GM23248 (cell line): ENCODE measurements at places on chromosomes 2 and 18.

DNA sequence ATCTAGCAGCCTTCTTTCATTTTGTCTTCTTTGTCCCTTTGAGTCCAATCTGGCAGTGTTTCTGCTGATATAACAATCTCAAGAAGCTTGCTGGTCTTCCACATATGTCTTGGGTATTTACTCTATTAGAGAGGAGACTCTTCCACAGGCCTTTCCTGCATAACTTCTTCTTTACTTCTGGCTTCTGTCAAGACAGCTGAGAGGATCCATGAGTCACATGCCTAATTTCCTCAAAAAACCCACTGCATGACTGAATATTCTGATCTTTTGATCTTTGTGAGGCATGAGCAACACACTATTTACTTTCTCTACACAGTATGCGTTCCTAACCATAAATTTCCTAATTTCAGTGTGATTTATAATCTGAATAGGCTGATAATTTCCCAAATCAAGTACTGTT is 5.1 kb upstream of the DCC start:
- peak; percentile 61 for DNase-seq

- no peak for DNase-seq
These were observed 28.3 kb downstream of the MYO3B start for GRCh38 chr2:170206246-170206645.

GRCh38 chr18:47709556-47709955 is 220.9 kb downstream of the SMAD2 start:
- no peak for DNase-seq

GRCh38 chr2:165462443-165462842 is 7.1 kb upstream of the CSRNP3 start:
- no peak for DNase-seq

- DNase-seq = no peak
These were observed 295.1 kb upstream of the TNP1 start for GRCh38 chr2:217154923-217155322.

DNA sequence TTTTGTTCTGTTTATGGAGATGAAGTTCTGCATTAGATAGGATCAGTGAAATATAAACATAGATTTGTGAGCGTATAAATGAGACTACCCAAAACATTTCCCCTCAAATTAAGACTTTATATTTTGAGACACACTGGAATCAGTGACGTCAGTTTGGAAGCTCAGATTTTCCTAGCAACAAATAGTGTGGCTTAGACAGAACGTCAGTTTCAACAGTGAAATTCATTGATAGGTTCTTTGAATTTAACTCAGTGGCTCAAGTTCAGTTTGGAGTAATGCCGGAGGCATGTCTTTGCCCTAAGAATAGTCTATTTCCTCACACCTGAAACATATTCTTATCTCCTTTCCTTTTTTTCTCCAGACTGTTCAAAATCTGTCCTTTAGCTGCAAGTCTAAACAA is 113.6 kb upstream of the ARHGAP15 start:
- DNase-seq = no peak

DNA sequence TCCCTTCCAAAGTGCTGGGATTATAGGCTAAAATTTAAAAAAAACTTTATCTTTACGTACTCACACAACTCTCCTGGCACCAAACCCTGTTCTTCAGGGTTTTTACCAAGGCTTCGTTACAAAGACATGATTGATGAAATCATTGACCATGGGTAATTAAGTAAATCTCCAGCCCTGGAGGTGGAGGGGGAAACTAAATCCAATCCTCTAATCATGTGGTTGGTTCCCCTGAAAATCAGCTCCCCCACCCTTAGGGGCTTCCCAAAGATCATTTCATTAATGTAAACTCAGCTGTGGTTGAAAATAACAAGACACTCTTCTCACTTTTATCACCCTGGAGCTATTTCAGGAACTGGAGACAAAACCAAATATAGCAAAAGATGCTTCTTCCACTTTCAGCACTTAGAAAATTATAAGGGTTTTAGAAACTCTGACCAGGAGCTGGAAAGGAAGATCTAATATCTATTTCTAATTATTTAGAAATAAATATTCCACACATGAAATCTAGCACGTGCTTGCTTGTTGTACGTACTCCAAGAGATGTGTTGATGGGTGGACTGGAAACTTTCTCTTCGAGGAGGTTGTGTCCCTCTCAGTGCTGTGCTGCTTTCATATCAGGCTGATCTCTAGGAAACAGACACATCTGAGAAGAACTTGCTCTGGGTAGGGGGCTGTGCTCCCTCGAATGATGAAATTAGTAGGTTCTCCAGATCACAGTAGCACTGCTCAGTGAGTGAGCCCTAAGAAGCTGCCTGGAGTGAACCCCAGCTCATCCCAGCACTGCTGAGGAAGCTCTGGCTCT is 67.2 kb downstream of the SMAD4 start:
- DNase-seq = no peak

DNA sequence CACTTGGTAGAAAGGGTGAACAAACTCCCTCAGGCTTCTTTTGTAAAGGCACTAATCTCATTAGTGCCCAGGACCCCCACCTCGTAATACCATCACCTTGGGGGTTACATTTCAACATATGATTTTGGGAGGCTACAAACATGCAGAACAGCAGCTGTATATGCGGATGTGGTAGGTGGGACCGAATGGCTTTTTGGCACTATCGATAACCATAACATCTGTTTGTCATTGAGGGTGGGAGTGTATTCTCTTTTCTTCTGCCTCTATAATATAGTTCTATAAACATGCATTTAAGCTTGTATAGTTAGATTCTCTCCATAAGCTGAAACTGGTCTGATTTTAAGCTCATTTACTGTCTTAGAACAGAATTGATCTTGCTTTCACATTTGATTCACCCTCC is 239.1 kb upstream of the BOD1L2 start:
- no peak for DNase-seq

DNA sequence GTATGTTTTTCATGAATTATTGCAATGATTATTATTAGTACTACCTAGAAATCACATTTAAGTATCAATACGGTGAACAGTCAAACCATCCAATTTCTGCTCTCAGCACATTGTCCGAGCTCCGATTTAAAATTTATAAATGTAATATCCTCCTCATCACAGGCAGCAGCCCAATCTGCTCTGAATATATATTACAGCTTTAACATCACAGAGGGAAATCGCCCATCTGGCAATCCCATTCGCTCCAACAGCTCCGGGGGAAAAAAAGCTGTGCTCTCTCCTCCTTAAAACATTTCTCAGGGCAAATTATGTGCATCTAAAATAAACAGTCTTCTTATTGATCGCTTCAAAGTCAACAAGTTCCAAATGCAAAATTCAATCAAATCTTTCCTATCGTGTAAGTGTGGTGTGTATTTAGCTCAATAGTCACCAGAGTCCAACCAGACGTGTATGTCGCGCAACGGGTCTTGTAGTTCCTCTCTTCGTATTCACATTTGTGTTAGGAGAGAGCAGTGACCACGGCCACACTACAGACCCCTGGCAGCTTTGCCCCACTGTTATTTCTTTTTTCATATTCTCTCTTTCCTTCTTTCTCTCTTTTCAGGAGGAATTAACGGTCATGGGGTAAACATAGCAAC is 2.4 kb downstream of the FIGN start:
- peak; percentile 67 for DNase-seq

GRCh38 chr18:51323961-51324360 is 126.5 kb upstream of the MEX3C start:
- DNase-seq = no peak

- DNase-seq = peak; percentile 72
These were observed 5.2 kb upstream of the GPD2 start for GRCh38 chr2:156430980-156431358.

DNA sequence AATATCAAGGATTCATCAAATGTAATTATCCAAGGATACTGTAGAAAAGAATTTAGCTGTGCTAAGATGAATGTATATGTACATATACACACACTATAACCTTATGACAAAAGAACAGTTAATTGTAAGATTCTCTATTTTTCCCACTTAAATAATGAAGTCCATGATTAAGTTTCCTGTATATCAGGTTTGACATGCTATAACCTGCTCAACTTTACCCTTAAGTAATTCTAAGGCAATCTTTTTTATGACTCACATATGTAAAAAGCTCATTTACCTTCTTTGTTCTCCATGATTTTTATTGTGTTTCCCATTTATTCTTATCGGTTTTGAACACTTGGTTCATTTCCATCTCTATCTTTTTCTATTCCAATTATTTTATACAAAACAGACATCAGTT is 1213.1 kb upstream of the SLC39A10 start:
- no peak for DNase-seq

DNA sequence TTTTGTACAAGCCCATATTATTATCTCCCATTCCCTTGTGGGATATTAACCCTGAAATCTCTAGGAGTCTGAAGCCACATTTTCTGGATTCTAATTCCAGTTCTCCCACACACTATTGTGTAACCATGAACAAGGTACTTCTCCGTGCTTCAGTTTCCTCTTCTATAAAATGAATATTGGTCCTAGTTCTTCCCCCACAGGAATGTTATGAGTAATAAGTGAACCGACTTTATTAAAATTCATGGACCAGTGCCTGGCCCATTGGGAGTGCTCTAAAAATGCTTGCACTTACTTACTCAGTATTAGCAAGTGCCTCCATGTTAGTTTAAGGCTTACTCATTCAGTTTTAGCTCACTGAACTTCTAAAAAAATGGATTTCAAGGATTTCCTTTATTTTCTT is 1.4 kb upstream of the ACMSD start:
- DNase-seq = peak; percentile 88

DNA sequence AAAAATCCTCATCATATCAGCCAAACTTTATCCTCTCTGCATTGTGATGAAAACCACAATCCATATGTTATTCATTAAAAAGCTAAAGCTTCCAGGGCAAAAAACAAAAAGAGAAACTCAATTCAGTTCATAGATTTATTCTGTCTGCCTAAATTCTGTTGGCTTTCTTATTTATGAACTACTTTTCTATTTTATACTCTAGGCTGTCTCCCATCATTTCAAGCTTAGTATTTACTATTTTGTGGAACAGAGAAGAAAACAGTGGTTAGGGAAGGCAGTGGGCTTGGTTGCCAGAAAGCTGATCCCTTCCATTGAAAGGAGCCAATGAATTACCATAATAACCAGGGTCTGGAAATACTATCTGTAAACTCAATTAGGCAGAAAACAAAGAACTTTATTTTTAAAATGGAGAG is 71.8 kb downstream of the RAPH1 start:
- peak; percentile 50 for DNase-seq

DNA sequence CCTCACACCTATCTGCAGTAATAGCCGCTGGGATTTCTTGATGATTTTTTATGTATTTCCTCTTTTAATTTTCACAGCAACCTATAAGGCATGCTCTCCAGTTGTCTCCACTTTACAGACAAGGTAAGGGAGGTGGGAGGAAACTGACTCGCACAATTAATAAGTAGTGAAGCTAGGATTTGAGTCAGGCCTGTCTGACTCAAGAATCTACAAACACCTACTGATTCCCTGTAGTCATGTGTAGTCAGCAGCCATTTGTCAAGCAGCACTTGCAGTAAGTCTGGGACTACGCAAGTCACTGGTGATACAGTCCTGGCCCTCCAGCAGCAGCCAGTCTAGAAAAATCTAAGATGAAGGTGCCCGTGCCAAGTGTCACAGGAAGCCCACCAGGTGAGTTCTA is 193.6 kb upstream of the PKDCC start:
- DNase-seq = peak; percentile 57

- DNase-seq = no peak
These were observed 153.9 kb downstream of the FSIP2 start for GRCh38 chr2:185892484-185892883.

DNA sequence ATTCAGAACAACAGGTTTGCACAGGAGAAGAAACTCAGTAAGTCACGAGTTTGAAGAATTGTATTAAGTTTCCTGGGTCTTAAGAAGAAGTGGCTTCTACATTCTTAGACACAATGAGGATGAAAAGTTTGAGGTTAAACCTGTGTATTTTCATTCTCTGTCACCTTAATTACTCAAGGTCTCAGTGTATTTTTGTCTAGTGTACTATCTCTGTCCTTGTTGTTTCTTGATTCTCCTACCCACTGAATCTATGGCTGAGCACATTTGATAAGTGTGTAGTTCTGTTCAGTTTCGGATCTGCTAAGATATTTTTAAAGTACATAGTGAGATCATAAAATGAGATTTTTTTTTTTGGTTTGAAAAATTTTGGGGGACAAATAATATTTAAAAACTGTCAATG is 460.7 kb downstream of the NRXN1 start:
- no peak for DNase-seq

DNA sequence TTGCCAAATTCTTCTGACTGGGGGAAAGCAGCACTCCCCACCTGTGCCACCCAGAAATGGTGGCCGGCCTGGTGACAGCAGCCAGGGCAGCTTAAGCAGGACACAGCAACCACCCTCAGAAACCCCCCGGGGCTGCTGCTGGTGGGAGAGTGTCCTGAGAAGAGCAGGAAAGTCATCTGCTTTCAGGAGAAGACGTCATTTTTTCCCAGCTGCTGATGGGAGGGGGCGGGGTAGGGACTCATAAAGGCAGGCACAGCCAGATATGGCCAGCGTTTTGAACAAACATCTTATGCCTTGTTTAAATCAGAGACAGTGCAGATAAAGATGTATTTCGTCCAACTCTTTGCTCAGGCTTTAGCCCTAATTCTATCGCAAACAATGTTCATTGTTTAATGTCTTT is 139.5 kb downstream of the LRRC30 start:
- no peak for DNase-seq

DNA sequence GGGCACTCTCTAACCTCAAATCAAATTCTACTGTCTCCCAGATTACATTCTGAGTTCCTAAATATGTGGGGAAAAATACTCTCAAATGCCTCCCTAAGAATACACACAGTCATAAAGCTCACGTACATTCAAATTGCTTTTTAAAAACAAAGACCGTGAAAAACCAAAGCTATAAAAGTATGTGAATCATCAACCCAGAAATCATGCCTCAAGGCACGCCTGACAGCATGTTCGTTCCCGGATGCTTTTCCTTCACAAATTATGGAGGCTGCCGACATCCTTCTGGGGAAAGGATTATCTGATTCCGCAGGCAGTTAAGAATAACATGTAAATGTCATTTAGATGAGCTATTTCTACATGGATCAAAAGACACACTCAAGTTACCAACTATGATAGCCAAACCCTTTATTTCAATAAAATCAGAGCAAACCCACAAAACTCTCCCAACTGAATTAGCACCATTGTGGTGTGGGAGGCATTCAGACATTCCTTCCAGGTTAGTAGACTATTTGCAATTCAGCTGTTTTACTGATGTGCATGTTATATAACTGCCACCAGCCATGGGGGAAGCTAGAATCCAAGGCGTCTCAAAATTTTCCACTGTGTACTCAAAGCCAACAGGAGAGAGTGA is 398.2 kb upstream of the TRIB2 start:
- peak; percentile 83 for DNase-seq

- no peak for DNase-seq
These were observed 174.1 kb downstream of the ANKRD44 start for GRCh38 chr2:197136452-197136851.
